ENCODE measurements at places on chromosomes 11 and 22.

- DNase-seq, result peak; percentile 83
These were observed 16.5 kb downstream of the NCAM1 start for GRCh38 chr11:112977755-112978154.

DNA sequence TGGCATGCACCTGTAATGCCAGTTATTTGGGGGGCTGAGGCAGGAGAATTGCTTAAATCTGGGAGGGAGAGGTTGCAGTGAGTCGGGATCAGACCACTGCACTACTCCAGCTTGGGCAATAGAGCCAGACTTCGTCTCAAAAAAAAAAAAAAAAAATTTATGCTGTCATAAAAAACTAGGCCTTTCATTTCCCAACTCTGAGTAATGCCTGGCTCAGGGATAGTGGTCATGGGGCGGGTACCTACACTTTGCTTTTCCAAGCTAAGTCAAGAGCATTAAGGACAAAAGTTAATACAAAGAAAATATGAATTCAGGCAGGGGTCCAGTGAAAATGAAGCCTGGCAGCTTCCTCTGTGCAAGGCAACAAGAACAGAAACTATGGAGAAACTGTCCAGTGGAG is 16.3 kb downstream of the CPSF7 start:
- peak; percentile 52 for DNase-seq

GRCh38 chr11:17774232-17775034 is 39.9 kb downstream of the KCNC1 start:
- DNase-seq, result no peak

- DNase-seq, result no peak
These were observed 269.9 kb downstream of the NTM start for GRCh38 chr11:131640320-131640719.

DNA sequence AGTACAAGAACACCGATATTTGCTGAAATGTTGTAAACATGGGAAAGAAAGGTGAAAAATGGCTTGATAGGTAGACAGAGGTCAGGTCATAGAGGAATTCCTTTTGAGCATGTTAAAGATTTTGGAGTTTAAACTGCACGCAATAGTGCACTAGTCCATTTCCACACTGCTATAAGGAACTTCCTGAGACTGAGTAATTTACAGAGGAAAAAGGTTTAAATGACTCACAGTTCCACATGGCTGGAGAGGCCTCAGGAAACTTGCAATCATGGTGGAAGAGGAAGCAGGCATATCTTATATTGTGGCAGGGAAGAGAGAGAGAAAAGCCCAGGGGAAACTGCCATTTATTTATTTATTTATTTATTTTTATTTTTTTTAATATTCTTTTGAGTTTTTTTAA is 5.0 kb downstream of the OR10A5 start:
- no peak for DNase-seq

DNA sequence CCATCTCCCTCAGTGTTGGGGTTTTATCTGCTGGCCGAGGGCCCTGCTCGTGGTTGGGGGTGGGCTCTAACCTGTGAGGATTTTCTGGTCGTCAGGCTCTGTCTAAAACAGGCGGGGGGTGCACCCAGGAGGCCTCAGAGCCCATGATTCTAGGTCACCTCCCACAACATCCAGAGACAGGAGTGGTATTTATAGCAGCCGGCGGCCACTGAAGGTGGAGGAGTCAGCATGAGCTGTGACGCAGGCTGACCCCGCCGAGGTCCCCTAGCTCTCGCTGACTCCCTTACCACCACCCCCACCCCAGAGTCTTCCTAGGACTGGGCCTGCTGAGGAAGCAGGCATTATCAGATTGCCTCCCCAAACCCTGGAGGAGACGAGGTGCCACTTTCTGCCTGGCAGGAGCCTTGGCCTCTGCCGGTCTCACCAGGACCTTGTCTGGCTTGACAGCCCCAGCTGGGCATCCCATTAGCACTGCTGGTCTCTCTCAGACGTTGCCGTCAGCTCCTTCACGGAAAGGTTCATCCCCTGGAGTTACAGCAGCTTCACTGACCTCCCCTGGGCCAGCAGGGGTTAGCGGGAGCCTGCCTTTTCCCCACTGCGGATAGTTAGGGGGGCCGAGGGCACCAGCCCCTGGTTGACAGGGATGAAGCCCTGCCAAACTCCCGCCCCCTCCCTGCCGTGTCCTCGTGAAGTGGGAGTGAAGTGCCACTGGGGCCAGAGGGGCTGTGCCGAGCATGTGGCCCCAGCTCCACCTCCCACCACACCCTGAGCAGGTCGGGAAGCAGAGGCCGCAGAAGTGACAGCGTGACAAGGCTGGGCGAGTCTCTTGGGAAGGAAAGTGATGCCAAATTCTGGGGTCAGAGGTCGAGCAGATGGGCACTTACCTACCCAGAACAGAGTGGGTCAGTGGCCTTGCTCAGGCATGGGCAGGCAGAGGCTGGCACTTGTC is 26.5 kb downstream of the DAGLA start:
- no peak for DNase-seq

GRCh38 chr11:44968510-44968909 is 17.8 kb upstream of the TP53I11 start:
- no peak for DNase-seq

DNA sequence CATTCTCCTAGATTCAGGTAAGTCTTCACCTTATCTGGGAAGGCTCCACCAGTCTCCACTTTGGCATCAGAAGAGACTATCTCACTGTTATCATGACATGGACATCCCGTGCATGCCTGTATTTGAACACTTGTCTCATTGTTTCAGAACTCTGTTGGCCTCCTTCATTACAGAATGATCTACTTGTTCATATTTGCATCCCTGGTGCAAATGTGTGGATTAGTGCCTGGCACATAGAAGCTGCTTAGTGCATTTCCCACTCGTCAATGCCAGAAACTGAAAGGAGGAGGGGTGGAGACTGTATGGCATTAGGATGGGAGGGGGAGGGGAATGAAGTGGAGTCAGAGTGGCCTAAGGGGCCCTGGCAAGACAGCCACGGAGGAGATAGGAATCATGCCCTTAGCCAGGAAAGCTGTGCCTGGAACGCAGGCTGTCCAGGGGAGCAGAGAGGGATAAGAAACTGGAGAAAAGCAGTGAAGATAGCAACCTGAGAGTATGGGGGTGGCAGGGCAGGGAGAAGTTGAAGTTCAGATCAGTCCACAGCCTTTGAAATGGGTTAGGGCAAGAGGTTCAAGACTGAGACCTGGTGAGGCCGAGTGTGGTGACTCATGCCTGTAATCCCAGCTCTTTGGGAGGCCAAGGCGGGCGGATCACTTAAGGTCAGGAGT is 53.8 kb upstream of the CAPRIN1 start:
- no peak for DNase-seq

DNA sequence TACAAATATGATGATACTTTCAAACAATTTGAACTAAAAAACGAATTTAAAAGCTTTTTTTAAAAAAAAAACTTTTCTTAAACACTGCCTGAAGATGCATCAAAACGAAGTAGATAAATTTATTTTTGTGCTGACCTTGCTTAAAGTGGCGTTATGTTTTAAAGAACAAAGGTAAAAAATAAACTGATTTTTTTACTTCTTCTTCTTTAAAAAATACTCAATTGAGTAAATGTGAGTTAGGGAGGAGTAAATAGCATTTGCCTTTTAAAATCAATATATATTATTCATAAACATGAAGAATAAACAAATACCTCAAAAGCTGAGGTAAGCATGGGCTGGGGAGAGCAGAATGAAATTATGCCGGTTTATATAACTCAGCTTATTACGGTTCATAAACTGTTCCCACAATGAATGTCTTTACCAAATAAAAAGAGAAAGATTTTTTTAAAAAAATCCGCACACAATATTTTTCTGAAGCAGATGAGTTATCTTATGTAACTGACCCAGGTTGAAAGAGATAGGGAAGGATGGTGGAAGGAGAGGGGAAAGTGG is 9.0 kb downstream of the PAX6 start:
- no peak for DNase-seq

- no peak for DNase-seq
These were observed 20.5 kb downstream of the SCUBE2 start for GRCh38 chr11:9070749-9071491.

DNA sequence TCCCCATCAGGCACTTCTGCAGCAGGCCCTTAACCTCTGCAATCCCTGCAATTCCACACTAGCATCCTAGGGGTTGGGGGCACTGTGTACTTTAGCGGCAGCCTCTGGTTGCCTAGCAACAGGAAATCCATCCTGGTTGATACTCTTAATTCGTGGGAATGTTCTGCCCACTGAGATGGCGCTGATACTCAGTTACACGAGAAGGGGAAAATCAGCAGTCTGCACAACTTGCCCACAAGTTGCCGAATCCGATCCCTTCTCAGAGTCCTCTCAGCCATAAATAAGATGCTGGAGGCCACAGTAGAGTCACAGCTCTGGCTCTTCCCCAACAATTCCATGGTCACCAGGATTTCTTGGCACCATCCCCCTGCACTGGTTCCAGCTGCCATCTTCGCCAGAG is 57.6 kb upstream of the CRYBB3 start:
- no peak for DNase-seq

GRCh38 chr11:114262681-114263512 is 33.3 kb upstream of the NNMT start:
- peak; percentile 50 for DNase-seq

DNA sequence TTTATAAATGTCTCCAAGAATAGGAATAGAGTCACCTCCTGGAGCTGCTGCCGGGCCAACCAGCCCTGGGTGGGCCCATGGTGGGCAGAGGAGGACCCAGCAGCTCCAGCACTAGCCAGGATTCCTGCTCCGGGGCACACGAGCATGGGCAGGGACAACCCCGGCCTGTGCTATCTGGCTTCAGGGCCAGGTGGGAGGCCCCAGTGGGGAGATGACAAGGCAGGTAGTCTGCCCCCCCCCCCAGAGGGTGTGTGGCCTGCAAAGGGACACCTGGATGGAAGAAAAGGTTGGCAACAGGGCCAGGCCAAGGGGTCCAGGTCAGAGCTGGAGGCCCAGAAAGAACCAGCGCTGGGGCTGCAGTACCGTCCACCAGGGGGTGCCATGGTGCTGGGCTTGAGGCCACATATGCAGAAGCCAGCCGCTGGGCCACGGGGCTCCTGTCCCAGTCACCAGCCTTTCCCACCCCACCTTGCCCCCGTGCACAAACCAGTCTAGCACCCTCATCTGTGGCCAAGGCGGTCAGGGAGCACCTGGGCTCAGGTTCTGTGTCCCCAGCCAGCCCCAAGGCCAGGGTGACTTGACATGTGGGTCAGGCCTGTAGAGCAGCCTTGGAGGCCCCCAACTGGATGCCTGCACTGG is 3.4 kb downstream of the TSPAN32 start:
- DNase-seq, result peak; percentile 60

- peak; percentile 52 for DNase-seq
These were observed 111.8 kb downstream of the MICAL2 start for GRCh38 chr11:12222055-12222792.

GRCh38 chr11:6895010-6895409 is 2.7 kb upstream of the OR2D2 start:
- no peak for DNase-seq

- peak; percentile 94 for DNase-seq
These were observed 5.5 kb downstream of the FOLR3 start for GRCh38 chr11:72141066-72141465.

DNA sequence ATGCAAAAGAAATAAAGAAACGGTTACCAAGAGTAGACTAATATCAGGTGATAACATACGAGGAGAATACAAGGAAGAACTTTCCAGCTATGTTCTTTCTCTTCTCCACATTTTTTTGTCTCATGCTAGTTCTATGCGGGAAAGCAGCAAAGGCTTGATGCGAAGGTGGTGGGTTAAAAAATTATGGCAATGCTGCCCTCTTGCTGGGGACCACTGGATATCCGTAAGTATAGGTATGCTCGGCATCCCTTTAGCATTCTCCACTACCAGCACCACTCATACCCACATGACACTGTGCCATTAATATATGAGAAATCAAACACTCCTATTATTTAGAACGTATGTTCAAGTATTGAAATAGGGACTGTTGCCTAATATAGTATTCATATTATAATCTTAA is 776.4 kb downstream of the LRRC4C start:
- DNase-seq, result no peak

DNA sequence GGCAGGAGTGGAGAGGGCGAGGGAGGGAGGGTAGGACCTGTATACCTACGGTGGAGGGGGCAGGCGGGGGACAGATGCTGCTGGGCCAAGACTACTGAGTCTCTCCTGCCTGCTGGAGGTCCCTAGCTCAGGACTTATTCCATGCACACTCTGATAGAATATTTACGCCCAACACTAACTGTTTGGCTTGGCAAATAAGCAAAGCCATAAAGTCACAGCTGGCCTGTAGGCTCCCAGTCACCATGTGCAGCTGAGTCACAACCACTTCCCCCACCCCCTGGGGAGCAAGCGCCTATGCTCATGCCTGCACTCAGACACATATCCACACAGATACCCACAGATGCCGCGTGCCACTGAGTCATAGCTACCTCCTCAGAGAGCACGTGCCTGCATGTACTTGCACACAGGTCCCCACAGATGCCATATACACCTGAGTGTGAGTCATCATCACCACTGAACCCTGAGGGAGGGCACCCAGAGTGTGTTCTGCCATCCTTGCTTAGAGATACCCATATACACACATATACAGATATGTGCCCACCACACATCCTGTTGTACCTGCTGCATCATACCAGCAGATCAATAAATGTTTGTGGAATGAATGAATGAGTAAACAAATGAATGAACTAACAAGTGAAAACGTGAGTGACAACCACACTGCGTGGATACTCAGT is 95.8 kb downstream of the SWAP70 start:
- peak; percentile 100 for DNase-seq

GRCh38 chr22:49178246-49179005 is 649.2 kb downstream of the BRD1 start:
- DNase-seq, result no peak

DNA sequence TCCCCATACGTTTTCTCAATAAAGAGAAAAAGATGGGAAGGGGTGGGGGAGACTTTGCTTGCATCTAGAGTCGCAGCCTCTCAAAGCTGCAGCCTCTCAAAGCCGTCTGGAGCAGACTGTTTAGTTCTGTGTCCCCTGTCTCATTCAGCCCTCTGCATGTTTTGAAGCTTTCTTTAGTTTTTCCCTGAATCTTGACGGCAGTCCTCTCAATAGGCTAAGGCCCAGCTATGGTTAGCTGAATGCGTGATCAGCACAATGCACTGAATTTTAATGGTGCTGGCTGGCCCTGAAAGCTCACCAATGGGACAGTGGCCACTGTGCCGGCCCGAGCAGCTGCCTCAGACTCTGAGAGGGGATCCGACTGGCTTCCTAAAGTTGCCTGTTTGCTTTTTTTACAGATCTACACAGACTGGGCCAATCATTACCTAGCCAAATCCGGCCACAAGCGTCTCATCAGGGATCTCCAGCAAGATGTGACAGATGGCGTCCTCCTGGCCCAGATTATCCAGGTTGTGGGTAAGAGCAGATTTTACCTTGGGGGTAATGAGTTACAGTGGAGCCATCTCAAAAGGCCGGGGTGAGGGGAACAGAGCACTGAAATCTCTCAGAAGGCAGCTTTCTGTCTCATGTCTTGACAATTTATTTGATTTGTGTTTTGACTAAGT is 119.6 kb downstream of the NAV2 start:
- DNase-seq, result no peak

GRCh38 chr11:102307727-102308038 is 9.6 kb upstream of the BIRC3 start:
- no peak for DNase-seq

All from AG10803 (cell line).